ENCODE measurements at places on chromosomes 5 and 9. TPM values are rescaled to one million over a fixed set of nuclear protein-coding genes. Genes with fewer than 3 reads are reported as not detected.

GRCh38 chr9:93184432-93185265, 710 bp downstream of the WNK2 start:
- peak; percentile 8 for DNase-seq

GRCh38 chr5:6574537-6575245, 58.2 kb downstream of the NSUN2 start:
- no peak for DNase-seq

DNA sequence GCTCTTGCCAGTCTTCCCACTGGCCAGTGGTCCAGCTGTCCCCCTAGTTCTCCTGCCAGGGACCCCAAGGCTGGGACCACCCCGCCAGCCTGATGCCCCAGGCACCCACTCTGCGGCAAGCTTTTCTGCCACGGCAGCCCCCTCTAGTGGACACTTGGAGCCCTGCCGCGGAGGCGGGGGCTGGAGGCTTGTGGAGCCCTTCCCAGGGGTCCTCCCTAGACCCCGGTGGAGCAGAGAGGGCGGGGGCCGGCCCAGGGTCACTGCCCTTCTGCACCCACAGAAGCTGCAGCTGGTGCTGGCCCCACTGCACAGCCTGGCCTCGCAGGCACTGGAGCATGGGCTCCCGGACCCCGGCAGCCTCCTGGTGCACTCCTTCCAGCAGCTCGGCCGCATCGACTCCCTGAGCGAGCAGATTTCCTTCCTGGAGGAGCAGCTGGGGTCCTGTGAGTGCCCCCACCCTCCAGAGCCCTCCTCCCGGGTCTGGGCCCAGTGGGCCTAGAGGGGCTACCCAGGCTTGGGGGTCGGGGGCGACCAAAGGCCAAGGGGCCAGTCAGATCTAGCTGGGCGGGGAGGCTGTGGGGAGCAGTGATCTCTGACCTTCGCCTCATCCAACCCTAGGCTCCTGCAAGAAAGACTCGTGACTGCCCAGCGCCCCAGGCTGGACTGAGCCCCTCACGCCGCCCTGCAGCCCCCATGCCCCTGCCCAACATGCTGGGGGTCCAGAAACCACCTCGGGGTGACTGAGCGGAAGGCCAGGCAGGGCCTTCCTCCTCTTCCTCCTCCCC, 9.1 kb downstream of the EGFL7 start:
- peak; percentile 27 for DNase-seq

- no peak for DNase-seq
Observed at GRCh38 chr5:102740515-102740914, 14.6 kb upstream of the PAM start.

Gene CER1
- not detected for total RNA-seq

DNA sequence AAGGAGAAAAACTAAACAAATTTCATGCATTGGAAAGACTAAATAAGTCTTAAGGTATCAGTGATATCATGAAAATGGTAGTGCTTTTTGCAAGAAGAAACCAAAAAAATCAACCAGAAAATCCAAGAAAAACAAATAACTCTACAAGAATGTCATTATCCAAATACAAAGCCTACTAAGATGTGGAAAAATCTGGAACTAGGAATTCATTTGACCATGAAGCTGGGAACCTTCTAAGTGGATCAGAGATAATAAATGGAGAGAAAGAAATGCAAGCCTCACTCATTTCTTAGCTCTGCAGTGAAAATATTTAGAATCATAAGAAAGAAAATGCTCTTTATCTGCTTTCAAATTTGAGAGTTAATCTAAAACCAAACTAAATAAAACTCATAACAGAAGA, 51.3 kb downstream of the RASEF start:
- DNase-seq, result no peak

Measured in CD4-positive, alpha-beta memory T cell (primary cell).